Astrocyte (in vitro differentiated cells and primary cell): ENCODE measurements at places on chromosomes 11 and 22. TPM values are rescaled to one million over a fixed set of nuclear protein-coding genes. Genes with fewer than 3 reads are reported as not detected.

- no peak overlapping the region for H3K27ac ChIP-seq
- H3K36me3 ChIP-seq: no peaks in the 10 kb centered on the region
- no peaks in the 10 kb centered on the region for H3K27me3 ChIP-seq
- H3K4me3 ChIP-seq: no peak overlapping the region
Measured at GRCh38 chr11:123562158-123562557, 92.3 kb downstream of the SCN3B start.

- no peak overlapping the region for H3K4me3 ChIP-seq
- H3K36me3 ChIP-seq: no peaks in the 10 kb centered on the region
- peaks cover 7% of the 10 kb centered on the region for H3K4me1 ChIP-seq
- no peak overlapping the region for H3K27ac ChIP-seq
Measured at GRCh38 chr11:68051191-68052136, 12.6 kb downstream of the TCIRG1 start.

TRIM48 gene
- total RNA-seq: not detected in 2 replicates

DNA sequence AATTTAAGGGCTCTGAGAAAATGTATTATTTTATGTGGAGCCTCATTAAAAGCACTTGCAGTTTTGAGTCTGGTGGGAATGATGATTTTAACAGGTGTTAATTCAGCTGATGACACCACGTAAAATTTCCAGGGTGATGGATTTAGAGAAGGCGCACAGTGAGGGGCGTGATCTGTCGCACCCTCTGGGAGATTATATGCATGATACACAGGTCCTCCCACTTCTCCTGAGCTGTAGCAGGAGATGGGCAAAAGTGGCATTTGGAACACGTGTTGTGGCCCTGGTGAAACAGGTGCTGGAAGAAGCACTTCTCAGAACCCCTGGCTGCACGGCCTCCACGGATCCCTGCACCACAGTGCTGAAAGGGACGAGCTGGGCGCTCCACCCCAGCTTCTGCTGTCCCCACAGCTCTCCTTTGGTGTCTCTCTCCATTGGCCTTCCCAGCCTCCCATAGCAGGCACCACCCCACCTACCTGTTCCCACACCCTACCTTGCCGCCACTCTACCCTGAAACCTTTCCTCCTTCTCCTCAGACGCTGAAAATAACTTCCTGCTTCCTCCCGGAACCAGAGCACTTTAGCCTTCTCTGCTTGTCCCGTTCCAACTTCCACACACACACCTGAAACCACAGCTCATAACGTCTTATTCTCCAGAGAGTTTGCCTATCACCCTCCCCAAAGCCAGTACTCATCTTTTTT, 6.9 kb upstream of the SORL1 start:
- no peak for DNase-seq
- H3K36me3 ChIP-seq: no peaks in the 10 kb centered on the region
- peaks cover 16% of the 10 kb centered on the region for H3K27me3 ChIP-seq
- H3K27ac ChIP-seq: no peak overlapping the region
- H3K4me1 ChIP-seq: no peaks in the 10 kb centered on the region

GRCh38 chr11:23103416-23103815, 243.1 kb upstream of the CCDC179 start:
- no peak overlapping the region for H3K4me3 ChIP-seq
- no peaks in the 10 kb centered on the region for H3K27me3 ChIP-seq
- H3K27ac ChIP-seq: no peak overlapping the region
- no peaks in the 10 kb centered on the region for H3K36me3 ChIP-seq
- peak; percentile 49 for DNase-seq
- no peaks in the 10 kb centered on the region for H3K4me1 ChIP-seq

GRCh38 chr11:57974848-57975601, 48.7 kb upstream of the OR9Q1 start:
- H3K4me1 ChIP-seq: no peaks in the 10 kb centered on the region
- DNase-seq: peak; percentile 93
- H3K4me3 ChIP-seq: no peak overlapping the region
- no peak overlapping the region for H3K27ac ChIP-seq
- no peaks in the 10 kb centered on the region for H3K36me3 ChIP-seq
- no peaks in the 10 kb centered on the region for H3K27me3 ChIP-seq

GRCh38 chr11:78786746-78787145, 212.1 kb upstream of the NARS2 start:
- no peak overlapping the region for H3K27ac ChIP-seq
- H3K4me3 ChIP-seq: no peak overlapping the region
- DNase-seq: no peak

DNA sequence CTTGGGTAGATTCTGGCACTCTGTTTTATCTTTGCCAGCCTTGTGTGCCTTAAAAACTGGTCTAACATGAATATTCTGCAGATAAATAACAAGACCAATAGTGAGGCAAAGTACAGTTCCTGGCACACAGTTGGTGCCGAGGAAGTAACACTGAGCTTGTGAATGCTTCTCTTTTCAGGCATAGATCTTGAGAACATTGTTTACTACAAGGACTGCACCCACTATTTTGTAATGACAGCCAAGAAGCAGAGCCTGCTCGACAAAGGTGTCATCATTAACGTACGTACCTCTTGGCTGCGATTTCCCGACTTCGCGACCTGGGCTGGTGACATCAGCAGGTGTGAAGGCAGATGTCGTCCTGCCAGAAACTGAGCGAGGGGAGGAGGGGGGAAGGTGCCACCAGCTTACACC, 105.7 kb downstream of the MICAL2 start:
- peaks cover 61% of the 10 kb centered on the region for H3K4me1 ChIP-seq
- peak overlapping the region; percentile 93 for H3K27ac ChIP-seq
- H3K4me3 ChIP-seq: no peak overlapping the region

DUSP18 gene
- 8.6 and 10.2 TPM in 2 replicates for total RNA-seq

GRCh38 chr11:67405196-67405567, 1.3 kb downstream of the TBC1D10C start:
- H3K36me3 ChIP-seq: no peaks in the 10 kb centered on the region
- H3K27ac ChIP-seq: no peak overlapping the region
- DNase-seq: no peak
- peaks cover 4% of the 10 kb centered on the region for H3K27me3 ChIP-seq
- H3K4me1 ChIP-seq: peaks cover 14% of the 10 kb centered on the region
- no peak overlapping the region for H3K4me3 ChIP-seq

GRCh38 chr11:114738954-114739353, 60.6 kb downstream of the NXPE2 start:
- H3K36me3 ChIP-seq: no peaks in the 10 kb centered on the region
- H3K4me1 ChIP-seq: no peaks in the 10 kb centered on the region
- H3K27me3 ChIP-seq: no peaks in the 10 kb centered on the region
- peak; percentile 27 for DNase-seq
- H3K4me3 ChIP-seq: no peak overlapping the region

DNA sequence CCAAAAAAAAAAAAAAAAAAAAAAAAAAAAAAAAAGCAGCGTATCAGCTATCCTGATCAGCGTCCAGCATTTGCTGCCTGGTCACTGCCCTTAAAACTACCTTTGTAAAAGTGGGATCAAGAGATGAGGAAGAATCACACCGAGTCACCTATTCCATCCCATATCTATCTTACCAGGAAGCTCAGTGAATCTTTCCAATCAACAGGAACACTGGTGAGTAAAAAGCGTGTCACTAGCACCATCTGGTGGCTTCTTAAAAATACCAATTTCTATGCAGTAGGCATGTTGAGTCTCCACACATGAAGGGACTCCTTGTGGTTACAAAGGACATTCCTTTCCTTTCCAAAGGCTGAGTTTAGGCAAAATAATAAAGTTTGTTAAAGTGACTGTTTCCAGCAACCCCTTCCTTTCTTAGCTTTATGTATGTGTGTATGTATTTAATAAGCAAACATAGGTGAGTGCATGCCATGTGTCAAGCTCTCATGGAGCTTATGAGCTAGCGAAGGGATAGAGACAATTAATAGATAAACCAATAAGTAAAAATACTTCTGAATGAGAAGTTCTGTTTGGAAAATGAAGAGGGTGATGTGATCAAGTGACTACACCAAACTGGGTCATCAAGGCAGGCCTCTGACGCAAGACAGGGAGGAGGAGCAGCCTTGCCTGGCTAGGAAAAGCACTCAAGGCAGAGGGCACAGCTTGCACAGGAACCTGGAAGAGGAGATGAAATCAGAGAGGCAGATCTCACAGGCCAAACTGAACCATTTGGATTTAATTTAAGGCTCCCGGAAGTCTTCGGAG, 13.9 kb upstream of the TP53AIP1 start:
- no peak overlapping the region for H3K27ac ChIP-seq
- no peak overlapping the region for H3K4me3 ChIP-seq
- H3K27me3 ChIP-seq: no peaks in the 10 kb centered on the region

- no peak overlapping the region for H3K27ac ChIP-seq
- no peak for DNase-seq
- H3K36me3 ChIP-seq: peaks cover 13% of the 10 kb centered on the region
- H3K27me3 ChIP-seq: no peaks in the 10 kb centered on the region
- no peaks in the 10 kb centered on the region for H3K4me1 ChIP-seq
Measured at GRCh38 chr11:65077451-65077850, 6.4 kb downstream of the CDCA5 start.

CARD16 gene
- 1.6 and 2.0 TPM in 2 replicates for total RNA-seq

DDIAS gene
- 2.6 and 4.0 TPM in 2 replicates for total RNA-seq

EWSR1 gene
- total RNA-seq: 173 and 199 TPM in 2 replicates

ANKRD42 gene
- total RNA-seq: 15.0 and 16.4 TPM in 2 replicates

GRCh38 chr11:20097319-20098221, 62.7 kb downstream of the DBX1 start:
- peaks cover 9% of the 10 kb centered on the region for H3K36me3 ChIP-seq
- peak overlapping the region; percentile 97 for H3K27ac ChIP-seq
- H3K27me3 ChIP-seq: no peaks in the 10 kb centered on the region
- DNase-seq: peak; percentile 99

SCGB1C1 gene
- not detected in 2 replicates for total RNA-seq

- no peaks in the 10 kb centered on the region for H3K27me3 ChIP-seq
- H3K4me1 ChIP-seq: no peaks in the 10 kb centered on the region
- no peak overlapping the region for H3K27ac ChIP-seq
- H3K36me3 ChIP-seq: no peaks in the 10 kb centered on the region
- H3K4me3 ChIP-seq: no peak overlapping the region
Measured at GRCh38 chr11:111331711-111332479, 33.5 kb downstream of the POU2AF3 start.

DNA sequence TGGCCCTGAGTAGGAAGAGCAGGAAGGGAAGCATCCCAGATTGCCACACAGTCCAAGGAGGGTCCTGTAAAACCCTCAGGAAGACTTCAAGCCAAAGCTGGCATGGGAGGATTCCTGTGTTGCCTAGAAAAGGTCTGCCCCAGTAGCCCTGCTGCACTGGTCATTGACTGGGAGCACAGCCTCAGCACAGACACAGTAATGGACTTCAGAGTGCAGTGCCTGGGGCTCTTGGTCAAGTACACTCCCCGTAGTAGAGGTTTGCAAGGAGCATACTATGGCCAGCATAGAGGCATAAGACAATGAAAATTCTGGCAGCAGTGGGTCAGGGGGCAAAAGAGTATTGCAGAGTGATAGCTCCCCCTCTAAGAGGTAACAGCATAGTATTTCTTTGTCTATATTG, 36.2 kb upstream of the FJX1 start:
- H3K4me3 ChIP-seq: no peak overlapping the region
- DNase-seq: no peak
- no peaks in the 10 kb centered on the region for H3K27me3 ChIP-seq
- H3K36me3 ChIP-seq: no peaks in the 10 kb centered on the region

DNA sequence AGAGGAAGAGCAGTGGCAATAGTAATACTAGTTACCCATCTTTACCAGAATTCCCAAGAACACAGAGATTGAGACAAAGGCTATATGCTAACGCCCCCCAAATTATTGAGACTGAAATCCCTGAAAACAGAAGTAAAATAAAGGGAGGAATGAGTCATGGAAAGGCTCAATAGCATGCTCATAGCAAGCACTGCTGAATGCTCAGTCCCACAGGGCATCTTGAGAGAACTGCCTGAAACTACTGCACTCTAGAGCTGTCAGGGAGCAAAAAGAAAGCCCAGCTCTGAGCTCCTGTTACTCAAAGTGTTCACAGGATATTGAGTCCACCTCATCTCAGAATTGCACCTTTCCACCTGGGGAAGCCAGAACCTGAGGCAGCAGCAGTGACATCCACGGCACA, 44.1 kb upstream of the FIBIN start:
- DNase-seq: no peak
- H3K4me3 ChIP-seq: no peak overlapping the region
- no peaks in the 10 kb centered on the region for H3K36me3 ChIP-seq
- H3K27ac ChIP-seq: peak overlapping the region; percentile 15
- no peaks in the 10 kb centered on the region for H3K27me3 ChIP-seq

DNA sequence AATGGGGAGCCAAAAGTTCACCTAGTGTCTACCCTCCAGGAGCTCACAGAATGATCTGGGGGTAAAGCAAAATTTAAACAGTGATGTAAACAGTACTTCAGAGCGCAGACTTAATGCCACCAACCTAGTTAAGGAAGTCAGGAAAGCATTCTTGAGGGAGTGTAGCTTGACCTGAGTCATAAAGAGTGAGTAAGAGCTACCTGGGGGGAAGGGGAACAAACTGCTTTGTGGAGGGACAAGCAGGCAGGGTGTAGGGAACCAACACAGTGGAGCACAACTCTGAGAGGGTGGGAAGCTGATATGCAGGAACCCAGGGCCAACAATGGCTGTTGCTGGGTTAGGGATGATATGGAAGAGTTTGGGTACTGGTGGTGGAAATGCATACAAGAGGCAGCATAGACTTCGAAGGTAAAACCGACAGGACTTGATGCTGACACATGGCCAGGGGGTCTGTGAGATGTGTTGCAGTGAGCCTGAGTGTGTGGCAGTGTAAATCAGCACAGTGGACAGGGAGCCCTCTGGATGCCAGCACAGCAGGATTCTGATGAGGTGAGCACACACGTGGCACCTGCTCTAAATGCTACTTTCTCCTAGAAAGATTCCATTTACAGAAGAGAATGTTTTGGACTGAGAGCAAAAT, 58.3 kb upstream of the CYP2D6 start:
- peak; percentile 52 for DNase-seq
- no peak overlapping the region for H3K27ac ChIP-seq
- H3K4me3 ChIP-seq: no peak overlapping the region
- no peaks in the 10 kb centered on the region for H3K27me3 ChIP-seq
- peaks cover 2% of the 10 kb centered on the region for H3K36me3 ChIP-seq

APBB1 gene
- 35.5 and 36.3 TPM in 2 replicates for total RNA-seq

DNA sequence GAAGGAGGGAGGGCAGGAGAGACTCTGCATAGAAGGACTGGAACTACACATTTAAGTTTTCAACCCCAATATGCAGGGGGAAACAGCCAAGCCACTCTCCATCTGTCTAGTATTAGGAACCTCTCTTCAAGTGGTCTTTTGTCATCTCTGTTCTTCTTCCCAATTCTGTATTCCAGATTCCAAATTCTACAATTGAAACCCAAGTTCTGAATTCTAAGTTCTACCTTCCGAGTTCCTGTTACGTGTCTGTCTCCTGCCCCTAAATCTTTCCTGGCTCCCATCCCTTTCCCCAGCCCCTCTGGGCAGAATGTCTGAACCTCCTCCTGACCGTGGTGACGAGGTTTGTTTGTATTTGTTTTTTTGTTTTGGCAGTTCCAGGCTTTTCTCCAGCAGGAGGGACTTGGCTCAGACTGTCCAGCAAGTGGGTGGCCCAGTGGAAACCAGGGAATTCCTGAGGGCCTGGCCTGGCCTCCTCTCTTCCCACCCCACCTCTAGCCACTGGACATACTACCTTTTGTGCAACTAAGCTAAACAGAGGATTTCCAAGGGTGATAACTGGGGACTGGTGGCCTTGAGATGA, 1.6 kb upstream of the THOC5 start:
- peaks cover 7% of the 10 kb centered on the region for H3K4me1 ChIP-seq
- no peak for DNase-seq
- H3K4me3 ChIP-seq: no peak overlapping the region
- H3K36me3 ChIP-seq: peaks cover 15% of the 10 kb centered on the region
- no peaks in the 10 kb centered on the region for H3K27me3 ChIP-seq
- H3K27ac ChIP-seq: no peak overlapping the region

- peak; percentile 41 for DNase-seq
- H3K27ac ChIP-seq: no peak overlapping the region
- H3K36me3 ChIP-seq: no peaks in the 10 kb centered on the region
- H3K4me3 ChIP-seq: no peak overlapping the region
- peaks cover 8% of the 10 kb centered on the region for H3K4me1 ChIP-seq
Measured at GRCh38 chr11:18696638-18697225, 1.8 kb upstream of the TMEM86A start.

CFAP300 gene
- 0.64 and 0.65 TPM in 2 replicates for total RNA-seq
